ENCODE measurements at places on chromosomes 4 and X. TPM values are rescaled to one million over a fixed set of nuclear protein-coding genes. Genes with fewer than 3 reads are reported as not detected.

GRCh38 chr4:90799895-90800294 is 672.7 kb downstream of the CCSER1 start:
- DNase-seq: no peak

The BMX gene
- polyA plus RNA-seq: 2.3 TPM

The SLC49A3 gene
- 19.1 TPM for polyA plus RNA-seq

The PLXNB3 gene
- polyA plus RNA-seq: 1.9 TPM

DNA sequence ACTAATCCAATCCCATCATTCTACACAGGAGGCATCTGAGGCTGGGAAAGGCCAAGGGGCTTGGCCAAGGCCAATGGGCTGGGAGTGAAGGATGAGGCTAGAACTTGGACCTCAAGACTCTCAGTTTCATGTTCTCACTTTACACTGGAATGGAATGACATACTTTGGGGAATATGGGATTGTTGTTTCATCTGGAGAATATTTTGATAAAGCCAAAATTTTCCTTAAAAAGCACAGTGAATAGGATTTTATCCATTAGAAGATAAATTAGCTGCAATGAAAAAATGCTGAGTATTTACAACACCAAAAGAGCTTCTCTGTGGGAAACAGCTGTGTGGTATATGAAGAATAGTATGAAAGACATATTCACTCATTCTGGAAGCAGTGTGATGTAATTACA is 29.3 kb downstream of the SMIM20 start:
- DNase-seq: no peak

Measured in hindlimb muscle (tissue), 1 donor.